NCI-H1436 (cell line): ENCODE measurements at places on chromosomes 11 and 22.
A peak's percentile ranks its signal among the peaks of the same experiment; 100 is the strongest.

GRCh38 chr11:37973941-37974340 is 1375.9 kb upstream of the RAG2 start:
- DNase-seq = no peak

DNA sequence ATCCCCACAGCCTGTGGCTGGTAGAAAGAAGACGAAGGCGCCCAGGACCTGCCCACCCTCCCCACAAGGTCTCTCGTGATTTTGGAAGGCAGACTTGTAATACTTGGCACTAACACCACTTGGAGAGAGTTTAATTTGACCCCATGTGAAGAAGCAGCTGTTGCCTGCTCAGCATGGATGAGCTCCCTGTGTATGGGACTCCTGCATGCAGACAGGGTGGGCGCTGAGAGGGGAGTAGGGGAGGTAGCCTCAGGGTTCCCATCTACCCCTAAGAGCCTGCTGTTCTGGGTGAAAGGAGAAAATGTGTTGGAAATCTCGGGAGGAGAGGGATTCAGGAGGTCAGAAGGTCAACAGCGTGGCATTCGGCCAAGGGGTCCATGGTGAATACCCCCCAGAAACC is 625.9 kb downstream of the TBC1D22A start:
- no peak for DNase-seq

DNA sequence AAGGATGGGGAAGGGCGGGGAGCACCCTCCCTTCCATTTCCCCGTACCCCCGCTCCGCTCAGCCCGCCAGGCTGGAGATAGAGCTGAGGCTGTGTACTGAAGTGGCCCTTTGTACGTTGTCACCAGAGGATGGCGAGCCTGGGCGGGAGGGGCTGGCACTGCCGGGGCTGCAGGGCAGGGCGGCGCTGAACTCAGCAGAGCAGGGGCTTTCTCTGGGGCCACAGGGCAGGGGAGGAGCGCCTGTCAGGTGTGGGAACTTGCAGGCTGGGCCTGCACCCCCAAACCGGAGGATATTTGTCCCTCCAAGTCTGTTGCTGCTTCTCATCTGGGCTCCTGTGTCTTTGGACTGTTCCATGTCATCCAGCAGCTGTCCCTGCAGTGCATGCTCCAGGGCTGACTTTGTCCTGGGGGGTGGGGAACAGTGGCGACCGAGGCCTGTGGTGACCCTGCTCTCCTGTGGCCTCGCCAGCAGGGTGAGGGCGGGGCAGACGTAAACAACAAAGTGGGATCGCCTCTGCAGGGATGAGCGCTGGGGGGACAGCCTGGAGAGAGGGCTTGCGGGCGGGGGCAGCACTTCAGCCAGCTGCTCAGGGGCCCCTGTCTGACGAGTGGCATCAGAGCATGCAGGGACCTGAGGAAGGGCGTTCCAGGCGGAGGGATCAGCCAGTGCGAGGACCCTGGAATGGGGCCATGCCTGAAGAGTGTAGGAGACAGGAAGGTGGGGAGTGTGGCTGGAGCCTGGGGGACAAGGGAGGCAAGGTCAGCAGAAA is 13.1 kb downstream of the MGAT3 start:
- no peak for DNase-seq

GRCh38 chr11:12544986-12545775 is 129.0 kb upstream of the TEAD1 start:
- no peak for DNase-seq

DNA sequence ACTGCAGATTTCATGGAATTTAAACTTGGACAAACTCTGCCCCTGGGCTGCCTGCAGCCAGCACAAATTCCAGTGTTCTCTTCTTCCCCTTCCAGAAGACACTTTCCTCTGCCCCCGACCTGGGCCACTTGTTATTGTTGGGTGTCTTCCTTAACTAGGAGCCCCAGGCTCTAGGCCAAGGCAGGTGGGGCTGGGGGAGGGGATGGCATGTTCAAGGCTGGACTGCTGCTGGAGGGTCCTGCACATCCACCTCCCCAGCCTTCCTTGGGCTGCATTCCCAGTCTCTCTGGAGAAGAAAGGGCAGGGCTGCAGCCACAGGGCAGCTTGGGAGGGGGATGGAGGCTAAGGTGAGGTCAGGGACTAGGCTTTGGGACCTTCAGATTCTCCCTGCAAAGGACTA is 11.5 kb upstream of the SLC22A6 start:
- no peak for DNase-seq

- peak; percentile 3 for DNase-seq
Measured at GRCh38 chr11:124481365-124482323, 36.1 kb upstream of the OR8B8 start.

- DNase-seq = no peak
Measured at GRCh38 chr11:38718659-38719058, 2120.6 kb upstream of the RAG2 start.

DNA sequence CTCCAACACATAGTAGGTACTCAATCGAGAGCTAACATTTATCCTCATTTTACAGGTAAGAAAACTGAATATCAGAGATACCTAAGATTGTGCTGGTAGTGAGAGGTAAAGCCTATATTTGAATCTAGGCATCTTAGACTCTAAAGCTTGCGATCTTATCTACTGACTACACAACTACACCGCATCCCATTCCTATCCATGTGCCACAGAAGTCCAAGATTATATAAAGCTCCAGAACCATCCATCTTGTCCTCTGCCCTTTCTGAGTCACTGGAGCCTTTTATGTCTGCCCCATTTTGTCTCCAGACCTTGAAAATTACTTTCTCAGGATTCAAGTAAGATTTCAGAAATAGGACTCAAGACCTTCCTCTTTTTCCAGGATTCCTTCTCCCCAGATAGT is 84.4 kb downstream of the OR5AK2 start:
- DNase-seq = no peak

GRCh38 chr22:50048836-50049235 is 9.3 kb downstream of the TTLL8 start:
- no peak for DNase-seq

GRCh38 chr11:47379317-47379716 is 970 bp upstream of the SPI1 start:
- DNase-seq = no peak

DNA sequence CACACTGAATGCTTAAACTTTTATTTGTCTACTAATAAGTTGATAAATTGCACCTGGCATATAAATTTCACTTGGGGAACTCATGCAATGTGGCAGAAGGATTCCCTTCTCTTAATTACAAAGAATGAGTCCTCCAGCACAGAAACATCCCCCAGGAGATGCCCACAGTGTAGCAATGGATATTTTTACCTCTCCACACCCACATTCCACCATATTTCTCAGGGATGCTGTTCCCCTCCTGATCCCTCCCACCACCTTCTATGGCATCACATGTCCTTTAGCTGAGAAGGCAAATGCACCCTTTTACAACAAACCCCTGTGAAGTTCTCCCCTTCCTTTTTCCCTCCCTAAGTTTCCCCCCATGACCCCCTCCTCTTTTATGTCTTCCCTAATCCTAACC is 56.1 kb upstream of the UBASH3B start:
- no peak for DNase-seq

DNA sequence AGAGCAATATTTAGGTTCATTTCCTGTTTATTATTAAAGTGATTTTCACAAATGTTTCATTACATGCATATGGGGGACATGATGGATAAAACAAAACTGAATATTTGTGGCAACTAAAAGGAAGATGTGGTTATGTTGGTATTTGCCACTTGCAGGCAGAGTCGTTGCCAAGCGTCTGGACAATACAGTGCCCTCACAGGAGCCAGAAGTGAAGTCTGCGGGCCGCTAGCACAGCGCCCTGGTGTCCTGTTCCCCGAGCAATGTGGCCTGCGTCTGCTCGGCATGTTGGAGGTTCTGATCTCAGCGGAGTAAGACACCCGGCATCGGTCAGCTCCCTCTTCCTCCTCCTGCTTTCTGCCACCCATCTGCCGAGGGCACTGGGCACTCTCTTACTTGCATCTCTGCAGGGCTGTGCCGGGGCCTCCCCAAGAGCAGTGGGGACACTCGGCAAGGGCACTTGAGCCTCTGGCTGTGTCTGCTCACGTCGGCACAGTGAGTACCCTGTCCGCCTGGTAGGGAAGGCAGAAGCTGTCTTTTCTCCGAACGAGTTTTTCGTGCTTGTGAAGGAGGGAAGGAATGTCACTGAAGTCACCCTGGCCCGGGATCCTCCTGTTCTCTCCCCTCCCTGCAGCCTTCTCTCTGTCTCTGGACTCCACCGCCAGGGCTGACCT is 10.5 kb upstream of the TTLL12 start:
- DNase-seq = no peak

GRCh38 chr11:120523196-120523595 is 11.6 kb downstream of the GRIK4 start:
- no peak for DNase-seq

GRCh38 chr11:116471608-116472256 is 301.1 kb downstream of the BUD13 start:
- DNase-seq = no peak

DNA sequence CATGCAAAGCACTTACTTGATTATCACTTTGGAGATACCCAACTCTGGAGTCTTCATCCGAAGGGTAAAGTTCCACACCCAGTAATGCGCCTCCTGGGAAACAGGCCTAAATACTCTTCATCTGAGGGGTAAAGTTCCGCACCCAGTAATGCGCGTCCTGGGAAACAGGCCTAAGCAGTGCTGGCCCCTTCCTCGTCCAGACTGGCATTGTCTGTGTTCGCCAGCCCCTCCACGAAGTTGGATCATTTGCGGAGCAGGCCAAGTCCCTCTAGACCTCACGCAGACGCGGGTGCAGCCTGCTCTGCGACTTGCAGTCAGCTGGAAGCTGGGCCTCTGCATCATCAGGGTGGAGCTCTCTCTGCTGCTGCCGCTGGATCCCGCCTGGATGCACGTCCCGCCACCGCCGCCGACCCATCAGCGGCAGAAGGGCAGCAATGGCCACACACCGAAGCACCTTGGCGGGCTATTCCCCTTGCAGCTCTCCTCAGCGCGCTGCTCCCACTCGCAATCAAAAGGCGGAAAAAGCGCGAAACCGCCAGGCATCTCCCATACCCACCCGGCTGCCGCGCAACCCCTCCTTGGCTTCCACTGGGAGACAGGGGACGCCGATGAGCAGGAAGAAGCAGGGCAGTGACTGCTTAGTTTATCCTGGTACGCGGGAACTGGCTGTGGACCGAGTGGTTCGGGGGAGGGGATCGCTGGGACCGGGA is 34.1 kb upstream of the GLYATL1 start:
- no peak for DNase-seq

DNA sequence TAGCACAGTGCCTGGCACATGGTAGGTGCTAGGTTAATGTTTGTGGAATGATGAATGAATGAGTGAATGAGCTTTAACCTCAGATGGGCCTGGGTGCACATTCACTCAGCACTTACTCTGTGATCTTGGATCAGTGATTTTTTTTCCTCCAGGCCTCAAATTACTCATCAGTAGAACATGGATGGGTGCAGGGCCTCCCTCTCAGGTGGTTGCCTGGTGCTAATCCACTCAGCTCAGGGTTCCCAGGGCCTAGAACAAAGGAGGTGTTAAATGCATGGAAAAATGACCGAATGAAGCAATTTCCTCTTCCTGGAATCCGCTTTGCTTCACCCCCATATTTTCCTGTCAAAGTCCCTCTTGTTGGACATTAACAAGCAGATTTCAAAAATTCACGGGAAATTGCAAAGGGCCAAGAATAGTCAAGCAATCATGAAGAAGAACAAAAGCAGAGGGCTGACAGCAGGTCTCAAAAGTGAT is 93.5 kb downstream of the MYEOV start:
- no peak for DNase-seq

- peak; percentile 14 for DNase-seq
Measured at GRCh38 chr11:19905280-19905853, 192.7 kb downstream of the NAV2 start.

- DNase-seq = no peak
Measured at GRCh38 chr11:15127341-15127740, 12.6 kb downstream of the INSC start.

GRCh38 chr11:11622340-11622706 is 518 bp upstream of the GALNT18 start:
- no peak for DNase-seq

DNA sequence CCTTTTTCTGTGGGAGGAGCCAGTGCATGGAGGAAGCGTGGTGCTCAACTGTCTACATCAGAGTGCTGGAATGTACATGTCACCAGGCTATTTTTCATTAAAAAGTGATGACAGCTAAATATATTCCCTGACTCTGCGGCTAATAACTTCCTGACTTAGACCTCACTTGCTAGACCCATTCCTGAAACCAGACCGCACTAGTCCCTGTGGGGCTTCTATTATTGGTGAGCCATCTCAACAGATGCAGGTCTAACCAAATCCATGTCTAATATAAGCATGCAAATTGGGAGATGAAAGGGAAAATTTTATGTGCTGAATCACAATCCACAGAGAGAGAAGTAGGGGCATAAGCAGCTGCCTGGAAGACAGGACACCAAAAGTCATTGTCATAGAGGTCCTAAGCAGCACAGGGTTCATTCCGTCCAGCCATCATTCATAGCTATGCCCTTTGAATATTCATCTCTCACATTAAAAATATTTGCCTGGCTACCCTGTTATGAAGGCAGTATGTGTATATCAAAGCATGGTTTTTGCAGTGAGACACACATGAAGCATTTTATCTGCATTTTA is 110.9 kb upstream of the BLID start:
- DNase-seq = no peak

DNA sequence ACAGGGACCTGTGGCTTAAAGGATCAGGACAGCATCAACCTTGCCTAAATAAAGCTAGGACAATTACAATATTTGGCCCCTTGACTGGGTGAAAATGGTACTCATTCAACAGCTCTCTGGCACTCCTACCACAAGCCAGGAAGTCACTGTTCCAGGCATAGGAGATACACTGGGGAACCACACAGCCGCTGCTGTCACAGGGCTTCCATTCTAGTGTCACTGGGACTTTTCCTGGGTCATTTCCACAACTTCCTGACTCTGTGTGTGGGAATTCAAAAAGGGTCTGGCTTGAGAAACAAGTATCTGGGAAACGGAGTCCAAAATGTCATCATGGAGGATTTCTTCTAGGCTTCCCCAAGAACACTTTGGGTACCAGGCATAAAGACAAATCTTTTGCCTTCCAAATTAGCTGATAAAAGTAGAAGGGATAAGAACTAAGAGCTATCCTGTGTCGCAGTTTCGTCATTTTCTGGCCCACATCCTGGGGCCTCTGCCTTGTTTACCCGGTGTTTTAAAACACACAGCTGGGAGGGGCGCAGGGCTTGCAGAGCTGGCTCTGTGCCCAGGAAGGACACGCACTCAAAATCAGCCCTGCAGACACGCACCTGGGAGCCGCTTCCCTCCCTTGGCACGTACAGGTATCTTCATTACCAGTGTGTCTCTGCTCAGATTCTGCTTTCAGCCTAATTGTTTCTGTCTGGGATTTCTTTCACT is 38.0 kb downstream of the TMEM45B start:
- DNase-seq = peak; percentile 65

- DNase-seq = no peak
Measured at GRCh38 chr11:45755281-45755859, 49.6 kb upstream of the SLC35C1 start.

DNA sequence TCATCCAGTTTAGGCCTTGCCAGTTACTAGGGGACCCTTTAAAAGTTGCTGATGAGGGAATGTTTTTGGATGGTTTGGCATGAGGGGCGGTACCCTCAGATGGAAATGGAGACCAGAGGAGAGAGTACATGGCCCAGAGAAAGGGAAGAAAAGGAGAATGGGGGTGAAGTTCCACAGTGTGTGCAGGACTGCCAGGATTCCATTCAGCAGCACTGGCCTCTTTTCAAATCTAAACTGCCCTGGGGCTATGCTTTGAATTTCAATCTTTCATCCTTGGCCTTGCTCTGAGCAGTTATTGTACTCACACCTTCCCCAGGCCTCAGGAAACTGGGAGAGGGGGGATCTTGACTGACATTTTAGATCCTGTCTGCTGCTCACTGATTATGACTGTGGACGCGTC is 3.0 kb downstream of the SLC3A2 start:
- DNase-seq = no peak

GRCh38 chr11:122115524-122116379 is at the start of gene BLID:
TSS of gene BLID (minus strand) at chr11:122116215. CDS start at chr11:122115922, 293 bp downstream.
- DNase-seq = no peak
